ENCODE measurements at places on chromosomes 13 and 19. TPM values are rescaled to one million over a fixed set of nuclear protein-coding genes. Genes with fewer than 3 reads are reported as not detected.

DNA sequence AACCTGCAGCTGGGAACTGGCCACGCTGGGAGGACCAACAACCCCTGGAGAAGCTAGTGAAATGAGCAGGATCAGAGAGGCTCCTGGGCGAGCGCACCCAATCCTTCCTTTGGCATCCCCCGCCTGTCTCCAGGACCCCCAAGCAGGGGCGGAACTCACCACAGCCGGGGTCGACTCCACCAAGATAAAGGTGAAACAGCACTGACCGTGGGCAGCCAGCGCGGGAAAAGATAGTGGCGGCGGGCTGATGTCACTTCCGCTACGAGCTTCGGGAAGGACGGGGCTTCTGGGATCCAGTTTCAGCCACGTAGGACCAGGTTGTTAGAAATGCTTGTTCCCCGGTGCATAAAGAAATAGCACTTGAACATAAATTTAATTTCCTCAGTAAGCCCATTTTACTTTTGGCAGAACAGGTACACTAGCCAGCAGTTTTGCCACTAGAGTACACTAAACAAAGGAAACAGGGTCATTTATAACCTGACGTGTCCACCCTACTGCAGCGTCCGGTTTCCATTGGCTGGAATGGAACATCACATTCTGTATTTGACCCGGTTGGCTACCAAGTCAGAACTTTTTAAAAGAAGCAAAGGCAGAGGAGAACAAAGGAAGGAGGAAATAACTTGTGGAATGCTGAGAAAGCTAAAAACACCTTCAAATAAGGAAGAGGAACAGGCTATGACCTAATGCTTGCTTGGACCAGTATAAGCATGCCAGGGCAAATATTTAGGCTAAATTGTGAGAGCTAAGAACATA, 25.5 kb upstream of the ZNF562 start:
- DNase-seq: no peak

- peak; percentile 82 for DNase-seq
Observed at GRCh38 chr19:3503036-3503572, 2.6 kb upstream of the DOHH start.

DNA sequence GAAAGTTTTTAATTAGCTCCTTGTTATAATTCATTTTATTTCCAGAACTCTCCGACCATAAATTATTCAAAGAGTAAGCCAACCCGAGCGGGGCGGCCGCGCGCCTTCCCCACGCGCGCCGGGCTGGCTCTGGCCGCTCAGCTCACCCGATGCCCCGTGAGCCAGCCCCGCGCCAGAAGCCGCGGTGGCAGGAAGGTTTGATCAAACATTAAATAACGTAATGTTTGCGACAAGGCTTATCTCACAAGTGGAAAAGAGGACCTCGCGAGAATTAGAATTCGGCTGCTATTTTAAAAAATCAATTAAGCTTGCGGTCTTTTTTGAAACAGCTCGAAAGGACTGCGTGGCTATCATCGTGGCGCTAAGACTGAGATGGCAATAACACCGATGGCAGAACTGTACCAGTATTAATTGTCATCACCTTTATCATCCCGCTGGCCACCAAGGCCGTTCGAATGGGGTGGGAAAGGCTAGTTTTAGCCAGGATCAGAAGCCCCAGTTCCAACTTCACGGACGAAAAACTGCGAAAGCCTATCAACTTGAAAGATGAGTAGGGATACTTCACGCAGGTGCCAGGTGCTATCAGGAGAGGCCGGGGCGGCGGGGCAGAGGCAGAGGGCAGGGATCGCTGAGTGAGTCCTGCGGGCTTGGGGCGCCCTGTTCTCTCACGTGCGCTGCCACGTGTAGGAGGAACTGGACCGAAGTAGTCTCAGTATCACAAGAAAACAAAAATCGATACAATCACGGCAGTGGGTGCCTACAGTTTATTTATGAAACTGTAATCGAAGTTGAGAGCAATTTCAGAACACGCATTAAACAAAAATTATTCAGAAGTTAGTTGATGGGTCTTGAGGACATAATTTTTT, 6.4 kb downstream of the POU4F1 start:
- DNase-seq: no peak

DNA sequence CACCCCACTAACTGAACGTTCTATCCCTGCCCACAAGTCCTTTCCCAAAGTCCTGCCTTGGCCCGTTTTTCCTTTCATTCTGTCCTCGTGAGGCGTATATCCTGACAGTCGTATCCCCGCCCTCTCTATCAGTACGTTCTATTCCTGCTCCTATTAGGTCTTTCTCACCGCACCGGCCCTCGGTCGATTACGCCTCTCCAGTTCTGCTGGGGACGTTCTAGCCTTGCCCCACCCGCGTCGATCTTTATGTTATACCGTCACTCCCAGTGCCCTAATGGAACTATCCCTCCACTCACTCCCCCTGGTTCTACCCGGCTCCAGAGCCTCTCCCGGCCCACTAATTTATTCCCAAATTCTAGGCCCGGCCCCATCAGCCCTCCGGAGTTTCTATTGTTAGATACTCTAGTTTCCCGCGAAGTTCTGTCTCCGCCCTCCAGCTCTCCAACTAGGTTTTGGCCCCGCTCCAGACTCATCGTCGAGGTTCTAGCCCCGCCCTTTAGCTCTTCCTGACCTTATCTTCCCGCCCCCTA, 2.0 kb downstream of the PLAUR start:
- no peak for DNase-seq

GRCh38 chr19:31139871-31140505, 209.2 kb downstream of the TSHZ3 start:
- DNase-seq: peak; percentile 83

- DNase-seq: no peak
Observed at GRCh38 chr19:31575846-31576335, 226.7 kb upstream of the TSHZ3 start.

DNA sequence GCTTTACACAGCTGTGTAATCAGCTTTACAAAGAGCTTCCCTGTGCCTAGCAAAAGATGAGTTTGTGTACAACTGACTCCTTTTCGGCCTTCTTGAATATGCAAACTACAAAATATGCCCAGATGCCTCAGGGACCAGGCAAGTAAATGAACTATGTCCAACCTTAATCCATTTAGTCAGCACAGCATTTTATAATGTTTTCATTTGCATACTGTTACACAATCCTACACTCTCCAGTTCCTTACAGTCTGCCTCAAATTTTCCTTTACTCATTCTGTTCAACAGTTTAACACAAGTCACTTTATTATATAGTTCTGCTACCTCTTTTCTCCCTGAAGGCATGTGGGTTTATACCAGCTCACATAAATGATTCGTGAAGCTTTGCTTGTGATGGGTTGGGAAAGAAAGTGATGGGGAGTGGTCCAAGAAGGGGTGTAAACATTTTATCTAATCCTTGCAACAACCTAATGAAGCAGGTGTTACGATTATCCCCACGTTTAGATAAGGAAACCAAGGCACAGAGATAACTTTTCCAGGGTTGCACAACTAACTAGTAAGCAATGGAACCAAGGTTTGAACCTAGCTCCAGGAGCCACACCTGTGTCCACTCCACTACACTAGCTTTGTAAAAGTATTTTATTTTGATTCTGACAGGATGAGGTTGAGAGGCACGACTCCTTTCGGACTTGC, 3.3 kb upstream of the USP12 start:
- peak; percentile 46 for DNase-seq

GRCh38 chr19:58218899-58219298, 9.8 kb upstream of the ZNF544 start:
- no peak for DNase-seq

GRCh38 chr19:43956827-43957226, 5.8 kb downstream of the ZNF221 start:
- DNase-seq: no peak

Gene FXYD7
- not detected for total RNA-seq

Gene PGLYRP1
- not detected for total RNA-seq

Gene PLK5
- total RNA-seq: not detected

Gene COX7A1
- not detected for total RNA-seq

Measured in M059J (cell line).